Skin of body (tissue), 3 donors: ENCODE measurements at places on chromosomes 16 and 17. TPM values are rescaled to one million over a fixed set of nuclear protein-coding genes. Genes with fewer than 3 reads are reported as not detected.

DNA sequence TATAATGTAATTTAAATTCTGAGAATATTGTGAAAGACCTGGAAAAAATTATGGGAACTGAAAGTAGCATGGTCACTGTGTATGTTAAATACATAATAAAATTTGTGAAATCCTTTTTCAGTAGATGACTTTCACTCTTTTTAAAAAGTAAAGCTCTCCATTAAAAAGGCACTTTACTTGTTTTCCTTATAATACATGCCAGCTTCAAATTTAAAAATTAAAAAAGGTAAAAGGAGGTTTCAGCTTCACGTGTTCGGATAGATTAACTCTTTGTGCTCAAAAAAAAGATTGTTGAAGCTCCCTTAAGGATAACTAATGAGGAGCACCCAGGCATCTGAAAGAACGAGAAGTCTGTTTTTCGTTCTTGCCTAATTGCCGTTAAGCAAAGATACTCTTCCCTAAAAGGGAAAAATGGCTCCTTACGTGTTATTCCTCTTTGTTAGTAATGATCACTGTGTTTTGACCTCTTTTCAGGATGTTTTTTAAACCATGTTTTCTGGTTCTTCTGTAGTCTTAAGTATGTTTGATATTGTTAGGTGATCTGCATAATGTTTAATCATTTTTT, 87.8 kb downstream of the TUBD1 start:
- DNase-seq: no peak

DNA sequence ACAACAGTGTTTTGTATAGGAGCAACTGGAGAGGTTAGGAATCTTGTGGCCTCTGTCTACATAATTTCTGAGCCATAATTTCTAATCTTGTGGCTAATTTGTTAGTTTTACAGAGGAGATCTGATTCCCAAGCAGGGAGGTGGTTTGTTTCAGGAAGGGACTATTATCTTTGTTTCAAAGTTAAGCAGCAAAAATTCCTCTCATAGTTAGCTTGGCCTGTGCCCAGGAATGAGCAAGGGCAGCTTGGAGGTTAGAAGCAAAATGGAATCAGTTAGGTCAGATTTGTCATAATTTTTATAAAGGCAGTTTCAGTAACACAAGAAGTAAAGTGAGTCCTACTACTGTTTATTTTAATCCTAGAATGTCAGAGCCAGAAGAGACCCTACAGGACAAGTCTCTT, 2.0 kb upstream of the RDM1 start:
- no peak for DNase-seq

GRCh38 chr17:39963829-39964228, 1.0 kb downstream of the GSDMA start:
- no peak for DNase-seq

- no peak for DNase-seq
Observed at GRCh38 chr16:19363740-19364139, 53.9 kb upstream of the TMC5 start.

- no peak for DNase-seq
Observed at GRCh38 chr16:53156516-53156915, 101.7 kb downstream of the CHD9 start.

GRCh38 chr17:48681609-48682008, 40.7 kb downstream of the PRAC1 start:
- DNase-seq: no peak

EIF3CL gene
- 59.1 TPM for total RNA-seq

TMEM100 gene
- total RNA-seq: 21.2 TPM

GRCh38 chr17:19339341-19339815, 23.1 kb downstream of the B9D1 start:
- DNase-seq: no peak

KIF18B gene
- total RNA-seq: 2.8 TPM

DNA sequence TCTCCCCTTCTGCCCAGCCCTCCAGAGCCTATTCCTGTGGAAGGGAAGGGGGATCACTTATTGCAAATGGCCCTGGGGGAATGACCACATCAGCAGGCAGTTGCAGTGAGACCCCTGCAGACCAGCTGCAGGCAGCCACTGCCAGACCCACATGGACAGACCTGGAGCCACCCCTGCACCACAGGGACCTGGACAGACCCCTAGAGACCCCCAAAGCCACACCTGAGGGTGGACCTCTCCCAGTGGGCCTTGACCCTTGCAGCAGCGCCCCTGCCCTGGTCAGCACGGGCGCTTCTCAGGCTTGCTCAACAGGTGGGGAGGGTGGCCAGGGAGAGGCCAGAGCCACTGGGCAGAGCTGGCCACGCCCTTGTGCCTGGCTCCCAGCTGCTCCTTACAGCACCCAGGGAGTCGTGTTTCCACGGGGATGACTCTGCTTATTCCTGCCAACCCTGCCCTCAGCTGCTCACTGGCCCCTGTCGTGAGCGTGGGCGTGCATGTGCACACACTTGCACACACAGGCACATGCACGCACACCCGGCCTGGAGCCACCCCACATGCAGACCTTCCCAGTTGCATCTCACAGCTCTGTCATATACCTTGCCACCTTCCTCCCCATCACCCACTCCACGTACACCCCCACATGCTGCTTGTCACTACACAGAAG, 1.3 kb upstream of the SCN4A start:
- DNase-seq: no peak

GRCh38 chr17:33225509-33225908, 67.6 kb downstream of the ASIC2 start:
- no peak for DNase-seq

GRCh38 chr17:69187294-69187693, 41.3 kb downstream of the ABCA10 start:
- no peak for DNase-seq
